Dorsolateral prefrontal cortex (tissue), 122 donors: ENCODE measurements at places on chromosomes 4 and X.

DNA sequence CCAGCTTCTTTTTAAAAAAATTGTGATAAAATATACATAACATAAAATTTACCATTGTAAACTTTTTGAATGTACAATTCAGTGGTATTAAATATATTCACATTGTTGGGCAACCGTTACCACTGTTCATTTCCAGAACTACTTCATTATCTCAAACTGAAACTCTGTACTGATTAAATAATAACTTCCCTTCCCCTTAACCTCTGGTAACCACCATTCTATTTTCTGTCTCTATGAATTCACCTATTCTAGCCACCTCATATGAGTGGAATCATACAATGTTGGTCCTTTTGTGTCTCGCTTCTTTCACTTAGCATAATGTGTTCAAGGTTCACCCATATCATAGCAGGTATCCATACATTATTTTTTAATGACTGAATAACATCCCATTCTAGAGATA is 8.3 kb downstream of the GPR50 start:
- DNase-seq: no peak

DNA sequence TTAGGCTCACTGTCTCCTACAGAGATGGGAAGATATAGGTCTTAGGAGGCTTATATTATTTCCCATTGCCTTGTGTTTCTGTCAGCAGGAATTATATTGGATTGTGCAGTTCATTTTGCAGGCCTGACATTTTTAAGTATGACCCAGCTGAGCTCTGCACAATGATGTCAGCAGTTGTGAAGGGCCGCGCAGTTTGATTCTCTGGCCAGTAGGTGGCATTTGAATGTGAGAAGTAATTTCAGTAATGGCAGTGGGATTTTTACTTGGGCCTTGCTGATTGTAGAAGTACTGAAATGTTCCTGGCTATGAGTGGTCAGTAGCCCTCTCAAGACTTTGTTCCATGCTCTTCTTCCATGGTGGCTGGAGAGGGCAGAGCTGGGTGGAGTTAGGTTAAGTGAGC is 247.2 kb upstream of the MTMR8 start:
- DNase-seq: no peak

GRCh38 chrX:119132961-119133360 is 5.3 kb upstream of the KIAA1210 start:
- no peak for DNase-seq

- no peak for DNase-seq
These were observed 27.6 kb downstream of the OPRPN start for GRCh38 chr4:70425306-70425705.

GRCh38 chrX:151570561-151570960 is 7.1 kb downstream of the PASD1 start:
- DNase-seq: no peak

DNA sequence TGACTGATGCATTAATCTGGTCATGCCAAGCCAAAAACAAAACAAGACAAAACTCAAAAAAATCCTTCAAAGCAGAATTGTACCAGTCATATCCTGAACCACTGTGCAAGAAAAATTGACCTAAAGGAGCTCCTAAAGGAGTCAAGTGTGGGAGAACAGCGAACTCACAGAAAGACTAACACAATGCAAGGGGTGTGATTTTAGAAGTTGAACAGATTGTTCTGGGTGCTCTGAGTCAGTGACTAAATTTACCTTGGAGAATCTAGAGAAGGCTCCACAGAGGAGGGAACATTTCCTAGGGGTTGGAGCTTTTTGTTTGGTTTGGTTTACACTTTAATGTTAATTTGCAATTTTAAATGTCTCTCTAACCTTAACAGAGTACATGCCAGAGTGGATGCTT is 48.9 kb upstream of the PHF8 start:
- no peak for DNase-seq

- DNase-seq: no peak
These were observed 37.0 kb upstream of the CXCL8 start for GRCh38 chr4:73703320-73703719.

DNA sequence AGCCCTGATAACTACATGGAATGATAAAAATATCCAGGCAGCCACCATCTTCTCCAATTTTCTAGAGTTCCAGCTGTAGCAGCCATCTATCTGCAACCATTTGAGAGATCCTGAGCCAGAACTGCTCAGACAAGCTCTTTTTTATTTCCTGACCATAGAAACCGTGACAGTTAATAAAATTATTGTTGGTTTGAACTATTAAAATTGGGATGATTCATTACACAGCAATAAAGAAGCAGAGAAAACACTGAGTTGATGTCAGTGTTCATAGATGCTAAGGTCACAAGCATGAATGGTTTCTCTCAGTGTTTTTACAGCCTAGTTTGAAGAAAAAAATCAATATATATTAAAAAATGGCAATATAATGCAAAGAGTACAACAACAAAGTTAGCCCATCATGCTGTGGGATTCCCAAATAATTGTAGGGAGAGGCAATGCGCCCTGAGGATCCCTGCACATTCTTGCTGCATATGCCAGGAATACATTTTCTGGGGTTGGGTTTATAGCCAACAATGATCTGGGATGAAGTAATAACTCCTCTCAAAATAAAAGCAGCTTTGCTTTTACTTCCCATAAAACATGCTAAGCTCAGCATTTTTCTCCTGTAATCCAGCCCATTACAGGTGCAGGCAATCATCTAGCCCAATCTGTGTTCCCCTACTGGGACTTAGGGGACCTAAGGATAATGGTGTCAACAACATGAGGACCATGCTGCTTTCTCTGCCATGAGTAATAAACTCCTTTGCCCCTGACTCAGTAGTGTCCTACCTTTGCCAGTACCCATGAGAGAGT is 84.0 kb downstream of the PABPC4L start:
- no peak for DNase-seq

DNA sequence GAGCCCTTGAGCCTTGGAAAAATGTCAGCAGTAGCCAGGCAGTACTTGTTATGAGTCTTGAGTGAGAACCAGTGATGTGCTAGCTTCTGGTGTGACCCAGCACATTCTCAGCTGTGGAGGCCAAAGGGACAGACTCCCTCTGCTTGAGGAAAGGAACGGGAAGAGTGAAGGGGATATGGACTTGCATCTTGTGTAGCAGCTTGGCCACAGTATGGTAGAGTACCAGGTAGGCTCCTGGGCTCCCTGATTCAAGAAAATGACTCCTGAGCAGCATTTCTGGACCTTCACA is 1601.9 kb upstream of the ADGRL3 start:
- DNase-seq: no peak

- no peak for DNase-seq
These were observed 183.7 kb downstream of the FBXW7 start for GRCh38 chr4:152352215-152352614.

GRCh38 chrX:132956421-132957210 is 1.8 kb downstream of the HS6ST2 start:
- DNase-seq: peak; percentile 41

- DNase-seq: no peak
These were observed 38.7 kb downstream of the NLGN3 start for GRCh38 chrX:71183341-71183740.

DNA sequence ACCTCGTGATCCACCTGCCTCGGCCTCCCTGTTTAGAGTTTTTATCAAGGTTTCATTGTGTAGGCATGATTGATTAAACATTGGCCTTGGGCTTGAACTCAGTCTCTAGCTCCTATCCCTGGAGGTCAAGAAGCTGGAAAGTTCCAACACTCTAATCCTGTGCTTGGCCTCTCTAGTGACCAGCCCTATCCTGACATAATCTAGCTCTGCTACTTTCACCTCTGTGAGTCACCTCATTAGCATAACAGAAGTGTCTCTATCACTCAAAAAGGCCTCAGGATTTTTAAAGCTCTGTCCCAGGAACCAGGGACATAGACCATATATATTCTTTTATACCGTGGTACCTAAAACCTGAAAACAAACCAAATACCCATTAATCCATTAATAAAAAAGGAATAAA is 377.5 kb downstream of the CENPC start:
- DNase-seq: no peak

GRCh38 chr4:82983444-82983843 is 27.2 kb downstream of the LIN54 start:
- no peak for DNase-seq

GRCh38 chr4:105765690-105766407 is 57.3 kb downstream of the GSTCD start:
- no peak for DNase-seq

DNA sequence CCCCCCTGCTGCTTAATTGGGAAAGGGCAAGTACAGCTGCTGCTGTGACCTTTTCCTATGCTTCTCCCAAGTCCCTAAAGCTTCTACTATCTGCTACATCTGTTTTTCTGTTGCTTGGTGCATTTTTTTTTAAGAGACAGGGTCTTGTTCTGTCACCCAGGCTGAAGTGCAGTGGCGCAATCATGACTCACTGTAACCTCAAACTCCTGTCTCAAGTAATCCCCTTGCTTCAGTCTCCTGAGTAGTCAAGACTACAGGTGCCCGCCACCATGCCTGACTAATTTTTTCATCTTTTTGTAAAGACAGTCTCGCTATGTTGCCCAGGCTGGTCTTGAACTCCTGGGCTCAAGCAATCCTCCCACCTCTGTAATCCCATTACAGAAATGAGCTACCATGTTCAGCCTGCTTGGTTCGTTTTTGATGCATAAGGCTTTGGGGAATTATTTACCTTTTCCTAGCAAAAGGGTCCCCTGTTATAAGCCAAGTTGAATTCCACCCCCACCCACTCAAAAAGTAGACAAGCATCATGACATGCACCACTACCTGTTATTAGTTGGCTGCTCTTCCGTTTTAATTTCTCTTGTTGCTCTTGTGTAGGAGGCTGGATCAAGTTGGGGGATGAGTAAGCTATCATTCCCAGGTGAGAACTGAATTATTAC is 39.6 kb downstream of the DGKK start:
- DNase-seq: no peak

- DNase-seq: no peak
These were observed 23.4 kb upstream of the CFAP299 start for GRCh38 chr4:80312124-80312523.

- DNase-seq: no peak
These were observed 40.8 kb upstream of the LEF1 start for GRCh38 chr4:108209489-108209888.

DNA sequence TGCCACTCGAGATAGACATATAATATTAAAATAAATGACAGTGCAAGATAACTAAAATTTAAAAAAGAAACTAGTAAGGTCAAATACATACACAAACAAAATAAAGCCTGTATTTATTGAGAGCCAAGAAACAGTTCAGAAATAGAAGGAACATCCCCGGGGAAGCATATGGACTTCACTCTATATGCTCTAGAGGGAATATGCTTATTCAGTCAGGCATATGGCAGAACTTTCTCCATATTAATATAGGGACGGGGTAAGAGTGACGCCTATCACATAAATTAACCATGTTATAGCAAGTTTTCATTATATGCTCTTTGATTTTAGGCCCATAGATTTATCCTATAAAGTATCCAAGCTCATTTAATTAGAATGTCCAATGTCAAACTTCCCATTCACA is 56.7 kb upstream of the EFHC2 start:
- no peak for DNase-seq

GRCh38 chrX:55754861-55755294 is 37.3 kb downstream of the RRAGB start:
- no peak for DNase-seq

DNA sequence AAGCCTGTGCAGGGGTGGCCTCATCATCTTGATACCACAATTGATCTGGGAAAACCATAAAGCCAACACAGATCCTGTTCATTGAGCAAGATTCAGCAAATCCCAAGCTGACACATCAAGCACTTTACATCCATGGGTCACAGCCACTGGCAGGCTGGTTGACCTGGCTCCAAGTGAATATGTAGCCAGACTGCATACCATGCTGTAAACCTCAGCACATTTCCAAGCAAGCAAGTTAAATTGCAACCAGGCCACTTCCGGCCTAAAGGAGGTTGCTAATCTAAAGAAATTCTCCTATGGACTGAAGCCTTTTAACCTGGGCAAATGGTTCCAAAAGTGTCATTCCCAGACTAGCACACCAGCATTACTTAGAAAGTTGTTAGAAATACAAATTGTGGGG is 54.4 kb upstream of the USP26 start:
- no peak for DNase-seq

DNA sequence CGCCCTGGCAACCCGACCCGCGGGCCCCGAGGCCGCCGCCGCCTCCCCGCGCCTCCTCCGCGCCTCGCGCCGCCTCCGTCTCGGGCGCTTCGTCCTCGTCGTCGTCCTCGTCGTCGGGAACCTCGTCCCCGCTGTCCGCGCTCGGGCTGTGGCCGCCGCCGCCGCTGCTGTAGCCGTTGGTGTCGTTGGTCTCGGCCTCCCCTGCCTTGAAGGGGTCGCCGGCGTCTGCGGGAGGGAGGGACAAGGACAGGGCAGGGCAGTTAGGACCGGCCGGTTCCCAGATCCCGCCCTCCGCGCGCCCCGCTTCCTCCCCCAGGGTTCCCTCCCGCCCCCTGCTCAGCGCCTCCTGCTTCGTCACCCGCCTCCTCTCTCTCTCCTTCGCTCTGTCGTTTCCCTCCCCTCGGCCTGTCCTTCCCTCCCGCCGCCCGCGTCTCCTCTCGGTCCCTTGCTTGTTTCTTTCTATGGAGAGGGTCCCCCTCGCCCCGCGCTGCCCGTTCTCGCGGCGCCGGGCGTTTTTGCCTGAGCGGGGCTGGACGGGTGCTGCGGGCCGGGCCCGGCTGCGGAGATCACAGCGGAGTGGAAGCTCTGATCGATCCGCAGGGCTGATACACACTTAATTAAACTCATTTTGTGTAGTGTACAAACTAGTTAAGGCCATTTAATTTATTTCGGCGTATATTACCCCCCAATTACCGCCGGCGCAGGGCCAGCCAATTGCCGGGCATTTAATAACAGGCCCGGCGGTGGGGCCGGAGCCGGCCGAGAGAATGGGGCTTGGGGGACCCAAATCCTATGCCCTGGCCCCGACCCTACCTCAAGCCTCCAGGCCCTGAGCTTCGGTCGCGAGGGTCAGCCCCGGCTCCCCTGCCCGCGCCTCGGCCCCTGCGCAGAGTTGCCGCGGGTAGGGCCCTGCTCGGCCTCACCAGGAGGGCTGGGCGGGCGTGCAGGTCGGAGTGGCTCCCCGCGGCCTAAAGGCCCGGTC is 2.4 kb downstream of the NKX1-1 start:
- DNase-seq: peak; percentile 11

- no peak for DNase-seq
These were observed 53.3 kb upstream of the GRPEL1 start for GRCh38 chr4:7121174-7121573.

- DNase-seq: no peak
These were observed 78.0 kb upstream of the CLNK start for GRCh38 chr4:10762561-10762960.

DNA sequence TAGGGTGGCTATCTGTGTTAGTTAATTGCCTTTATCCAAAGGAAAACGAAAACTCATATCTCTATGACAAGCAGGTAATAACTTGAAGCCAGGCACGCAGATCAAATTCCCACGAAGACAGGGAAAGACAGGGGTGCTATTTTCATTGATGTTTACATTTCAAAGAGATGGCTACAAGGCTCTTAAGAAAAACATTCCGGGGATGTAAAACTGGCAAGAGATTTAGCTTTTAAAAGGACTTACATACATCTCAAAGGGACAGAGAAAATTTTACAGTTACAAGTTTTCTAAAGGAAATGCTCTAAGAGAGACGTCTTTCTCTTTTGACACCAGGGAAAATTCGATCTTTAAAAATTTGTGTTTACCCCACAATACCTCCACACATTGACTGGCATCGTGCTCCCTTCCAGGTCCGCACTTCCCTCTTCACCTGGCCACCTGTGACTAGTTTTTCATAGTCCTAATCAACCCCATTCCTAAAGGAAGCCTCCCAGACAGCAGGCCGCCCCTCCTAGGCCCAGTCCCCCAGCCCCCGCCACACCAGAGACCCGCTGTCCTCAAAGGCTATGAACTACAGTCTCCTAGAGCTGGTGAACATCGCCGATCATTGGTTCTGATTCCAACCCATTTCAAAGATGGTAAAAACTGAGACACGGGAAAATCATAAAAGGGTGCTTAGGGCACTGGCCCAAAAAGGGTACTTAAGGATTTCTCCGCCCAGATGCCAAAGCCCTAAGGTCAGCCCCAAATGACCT is 649 bp upstream of the ARAF start:
- no peak for DNase-seq
